Activated T-helper 1 cell treated with anti-CD3 and anti-CD28 coated beads, Interleukin-12 subunit alpha, Interleukin-12 subunit beta, Interleukin-2, Interleukin-4 antibody, amounts not matched to agents 30 ng/mL and 10 ng/mL and 1 ng/mL, durations not matched to agents 14 hours and 24 hours and 36 hours (primary cell): ENCODE measurements at places on chromosomes 2 and 18.

DNA sequence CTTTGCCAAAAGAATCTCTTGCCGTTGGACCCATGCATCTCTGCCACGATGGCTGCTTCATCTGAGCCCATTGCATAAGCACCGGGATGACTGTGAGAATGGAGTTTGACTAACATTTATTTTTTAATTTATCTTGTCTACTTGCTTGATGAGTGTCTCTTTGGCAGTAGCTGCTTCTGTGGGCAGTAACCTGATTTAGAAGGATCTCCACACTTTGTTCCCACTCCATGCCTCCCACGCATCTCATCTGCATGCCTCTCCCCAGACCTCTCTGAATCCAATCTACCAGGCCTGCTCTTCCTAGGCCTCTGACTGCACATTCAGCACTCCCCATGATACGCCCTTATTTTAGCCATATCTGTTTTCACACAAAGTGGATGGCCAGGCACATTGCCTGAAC lies 23.7 kb upstream of the TMX3 start:
- no peak for DNase-seq

DNA sequence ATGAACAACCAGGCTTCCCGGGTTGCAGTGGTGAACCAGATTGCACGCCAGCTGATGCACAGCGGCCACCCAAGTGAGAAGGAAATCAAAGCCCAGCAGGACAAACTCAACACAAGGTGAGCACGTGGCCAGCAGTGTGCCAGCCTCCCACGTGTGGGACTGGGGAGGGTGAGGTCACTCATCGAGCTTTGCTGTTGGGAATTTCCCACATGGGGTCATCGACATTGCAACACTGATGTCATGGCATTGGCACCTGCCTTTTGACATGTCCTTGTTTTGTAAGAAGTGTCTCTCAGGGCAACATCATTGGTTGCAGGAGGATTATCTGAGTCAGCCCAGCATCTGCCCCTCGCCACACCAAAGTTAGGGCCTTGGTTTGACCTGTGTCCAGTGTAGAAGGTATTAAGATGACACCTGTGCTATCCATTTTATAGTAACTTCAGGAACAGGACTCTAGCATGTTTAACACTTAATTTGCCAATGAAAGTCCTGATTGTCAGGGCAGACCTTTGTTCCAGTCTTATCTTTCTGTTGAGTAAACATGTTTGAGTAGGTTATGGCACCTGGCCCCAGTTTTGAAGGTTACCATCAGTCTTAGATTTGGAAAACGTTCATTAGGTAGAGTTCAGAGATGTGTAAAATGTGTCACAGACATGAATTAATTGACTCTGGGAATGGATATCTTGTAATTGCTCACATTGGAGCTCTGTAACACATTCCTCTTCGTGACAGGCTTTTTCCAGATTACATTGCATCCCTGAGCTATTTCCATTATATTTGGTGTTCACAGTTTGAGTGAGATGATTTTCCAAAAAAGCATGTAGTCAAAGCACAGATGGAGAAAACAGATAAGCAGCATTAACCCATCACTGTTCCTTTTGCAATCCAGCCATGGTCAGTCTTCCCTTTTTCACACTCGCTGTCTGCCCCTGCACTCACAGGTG lies 93.3 kb upstream of the EML6 start:
- DNase-seq: no peak

- no peak for DNase-seq
Observed at GRCh38 chr2:46569061-46569560, 89.7 kb downstream of the TMEM247 start.

- no peak for DNase-seq
Observed at GRCh38 chr18:62413206-62413605, 88.1 kb downstream of the TNFRSF11A start.

DNA sequence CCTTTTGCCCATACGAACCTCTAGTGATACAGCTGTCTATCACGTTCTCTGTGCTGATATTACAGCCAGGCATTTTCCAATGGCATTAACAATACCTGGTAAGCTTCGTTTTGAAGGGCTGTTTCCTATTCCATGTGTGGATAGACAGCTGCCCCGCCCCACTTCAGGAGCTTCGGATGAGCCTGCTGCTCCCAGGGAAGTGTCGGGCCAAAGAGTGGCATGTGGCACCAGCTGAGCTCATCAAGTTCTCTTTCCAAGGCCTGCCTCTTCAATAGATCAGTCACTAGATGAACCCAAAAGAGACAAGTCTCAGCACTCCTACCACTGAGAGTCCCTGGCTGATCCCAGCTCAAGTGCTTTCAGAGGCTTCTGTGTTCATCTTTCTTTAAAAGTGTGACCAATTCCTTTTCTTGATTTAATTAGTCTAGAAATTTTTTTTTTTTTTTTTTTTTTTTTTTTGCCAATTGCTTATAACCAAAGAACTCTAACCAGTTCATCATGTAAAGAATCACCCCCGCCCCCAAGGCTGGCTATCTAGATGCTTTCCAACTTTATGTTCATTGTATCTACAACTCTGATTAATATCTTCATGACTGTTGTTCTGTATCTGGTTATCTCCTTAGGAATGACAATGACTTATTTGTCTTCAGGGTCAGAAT lies 46.6 kb downstream of the HDAC4 start:
- no peak for DNase-seq
